ENCODE measurements at places on chromosomes 4 and X.

DNA sequence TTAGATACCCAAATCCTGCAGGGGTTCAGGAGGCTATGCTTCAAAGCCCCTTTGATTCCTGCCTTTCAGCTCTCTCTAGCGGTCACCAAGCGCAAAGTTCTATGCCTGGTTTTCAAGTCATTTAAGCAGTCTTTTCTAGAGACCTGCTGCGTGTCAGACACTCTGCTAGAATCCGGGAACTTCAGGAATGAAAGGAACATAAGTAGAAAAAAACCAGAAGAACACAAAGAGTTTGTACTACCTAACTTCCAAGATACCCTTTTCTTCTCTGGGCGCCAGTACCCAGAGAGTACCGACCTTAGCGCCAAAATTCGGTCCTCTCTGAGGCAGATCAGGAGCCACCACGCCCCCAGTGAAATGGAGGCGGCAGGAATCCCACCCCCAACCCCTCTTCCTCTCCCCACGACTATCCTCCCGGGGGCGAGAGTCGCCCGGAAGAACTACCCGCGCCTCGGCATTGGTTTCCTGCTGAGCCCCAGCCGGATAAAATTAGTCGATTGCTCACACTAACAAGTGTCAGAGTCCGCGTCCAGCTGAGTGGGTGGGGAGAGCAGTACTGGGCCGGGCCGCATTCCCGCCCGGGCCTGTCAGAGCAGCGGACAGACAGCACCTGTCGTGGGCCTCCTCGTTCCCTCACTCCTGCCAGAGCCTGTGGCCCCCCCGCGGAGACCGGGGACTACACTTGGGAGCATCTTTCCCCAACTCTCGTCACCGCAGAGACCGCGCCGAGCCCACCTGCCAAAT is 78.8 kb downstream of the RLIM start:
- DNase-seq = no peak

- no peak for DNase-seq
These were observed 242.1 kb downstream of the ADAMTS3 start for GRCh38 chr4:72326692-72327632.

DNA sequence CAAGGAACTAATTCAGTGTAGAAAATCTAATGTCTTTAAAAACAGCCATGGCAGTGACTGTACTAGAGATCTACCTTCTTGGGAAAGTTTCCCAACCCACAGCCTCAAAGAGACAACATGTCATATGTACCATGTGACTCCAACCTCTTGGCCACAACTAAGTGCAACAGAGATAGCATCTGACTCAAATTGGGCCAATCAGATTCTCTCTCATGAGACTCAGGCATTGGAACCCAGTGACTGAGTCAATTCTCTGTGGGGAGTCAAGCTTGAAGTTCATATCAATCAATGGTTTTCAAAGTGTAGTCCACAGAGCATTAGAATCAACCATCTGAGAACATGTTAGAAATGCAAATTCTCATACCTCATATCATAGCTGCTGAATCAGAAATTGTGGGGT is 123.3 kb downstream of the MBNL3 start:
- DNase-seq = no peak

GRCh38 chr4:14035076-14035475 is 407.6 kb upstream of the BOD1L1 start:
- DNase-seq = no peak

- DNase-seq = no peak
These were observed 204.1 kb downstream of the LDB2 start for GRCh38 chr4:16694173-16694883.

GRCh38 chrX:70171624-70172023 is 5.7 kb upstream of the DGAT2L6 start:
- no peak for DNase-seq

- DNase-seq = no peak
These were observed 92.2 kb downstream of the DCHS2 start for GRCh38 chr4:154399259-154399974.

- no peak for DNase-seq
These were observed 767.8 kb upstream of the TENM3 start for GRCh38 chr4:181475359-181475758.

DNA sequence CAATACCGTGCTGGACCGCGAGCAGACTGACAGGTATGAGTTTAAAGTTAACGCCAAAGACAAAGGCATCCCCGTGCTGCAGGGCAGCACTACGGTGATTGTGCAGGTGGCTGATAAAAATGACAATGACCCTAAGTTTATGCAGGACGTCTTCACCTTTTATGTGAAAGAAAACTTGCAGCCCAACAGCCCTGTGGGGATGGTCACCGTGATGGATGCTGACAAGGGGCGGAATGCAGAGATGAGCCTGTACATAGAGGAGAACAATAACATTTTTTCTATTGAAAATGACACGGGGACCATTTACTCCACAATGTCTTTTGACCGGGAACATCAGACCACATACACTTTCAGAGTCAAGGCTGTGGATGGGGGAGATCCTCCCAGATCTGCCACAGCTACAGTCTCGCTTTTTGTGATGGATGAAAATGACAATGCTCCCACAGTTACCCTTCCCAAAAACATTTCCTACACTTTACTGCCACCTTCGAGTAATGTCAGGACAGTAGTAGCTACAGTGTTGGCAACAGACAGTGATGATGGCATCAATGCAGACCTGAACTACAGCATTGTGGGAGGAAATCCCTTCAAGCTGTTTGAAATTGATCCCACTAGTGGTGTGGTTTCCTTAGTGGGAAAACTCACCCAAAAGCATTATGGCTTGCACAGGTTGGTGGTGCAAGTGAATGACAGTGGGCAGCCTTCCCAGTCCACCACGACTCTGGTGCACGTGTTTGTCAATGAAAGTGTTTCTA is 3.2 kb downstream of the PCDH7 start:
- DNase-seq = no peak

GRCh38 chr4:122823476-122823875 is 3.2 kb upstream of the FGF2 start:
- no peak for DNase-seq

- DNase-seq = no peak
These were observed 9.6 kb upstream of the INTU start for GRCh38 chr4:127622921-127623796.

GRCh38 chrX:154986826-154987575 is 35.5 kb downstream of the F8 start:
- no peak for DNase-seq

DNA sequence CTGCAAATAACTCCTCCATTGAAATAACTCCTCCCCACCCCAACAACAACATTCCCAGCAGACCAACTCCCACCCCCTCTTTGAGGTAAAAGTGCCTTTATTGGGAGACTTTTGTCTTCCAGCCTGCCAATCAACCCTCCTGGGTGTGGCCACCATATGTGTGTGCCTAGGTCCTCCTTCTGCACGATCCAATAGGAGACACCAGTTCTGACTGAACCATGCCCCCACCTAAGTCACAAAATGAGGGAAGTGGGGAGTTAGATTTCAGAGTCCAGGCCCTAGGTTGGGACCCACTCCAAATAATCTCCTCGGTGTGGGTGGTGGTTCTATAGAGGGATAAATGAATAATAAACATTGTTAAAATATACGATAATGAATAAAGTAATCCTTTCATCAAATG is 3.0 kb downstream of the PLP2 start:
- DNase-seq = no peak
